Uterus (tissue), 4 donors: ENCODE measurements at places on chromosomes 2 and 18. TPM values are rescaled to one million over a fixed set of nuclear protein-coding genes. Genes with fewer than 3 reads are reported as not detected.

- no peaks in the 10 kb centered on the region for H3K27me3 ChIP-seq
- H3K36me3 ChIP-seq: no peaks in the 10 kb centered on the region
- no peak for DNase-seq
- no peak overlapping the region for H3K4me3 ChIP-seq
Measured at GRCh38 chr2:6111781-6112261, 419.6 kb downstream of the SOX11 start.

DNA sequence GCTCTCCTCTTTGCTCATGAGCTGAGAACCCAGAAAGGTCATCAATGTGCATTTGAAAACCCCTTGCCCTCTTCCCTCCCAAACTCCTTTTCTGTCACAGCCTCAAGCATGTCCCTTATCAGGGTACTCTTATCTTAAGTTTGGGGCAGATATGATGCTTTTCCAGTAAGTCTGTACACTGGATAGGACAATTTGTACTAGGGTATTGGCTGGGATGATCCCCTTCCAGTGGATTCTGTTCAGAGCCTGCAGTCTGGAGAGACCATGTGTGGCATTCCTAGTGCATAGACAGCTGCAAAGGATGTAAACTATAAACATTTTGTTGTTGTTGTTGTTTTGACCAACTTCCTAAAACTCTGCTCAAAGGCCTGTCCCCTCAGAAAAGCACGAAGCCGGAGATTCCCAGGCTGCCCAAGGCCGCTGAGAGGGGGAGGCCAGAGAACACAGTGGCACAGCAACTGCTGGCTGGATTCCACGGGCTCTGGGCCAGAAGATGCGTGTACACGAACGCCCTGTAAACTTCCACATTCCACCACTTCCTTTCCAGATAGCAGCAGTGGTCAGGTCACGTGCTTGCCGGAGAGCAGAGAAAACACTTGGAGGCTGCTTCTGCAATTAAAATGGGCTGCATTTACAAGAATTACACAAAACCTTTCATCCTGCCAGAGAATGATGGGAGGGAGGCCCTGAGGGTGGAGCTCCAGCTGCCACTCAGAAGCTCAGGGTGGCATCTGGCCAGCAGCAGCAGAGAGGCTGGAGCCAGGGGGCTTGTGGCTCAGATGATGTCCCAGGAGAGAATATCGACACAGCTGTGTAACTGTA is 42.1 kb downstream of the BMP10 start:
- no peaks in the 10 kb centered on the region for H3K4me1 ChIP-seq
- H3K27ac ChIP-seq: peak overlapping the region; percentile 88
- no peaks in the 10 kb centered on the region for H3K27me3 ChIP-seq
- H3K36me3 ChIP-seq: no peaks in the 10 kb centered on the region
- H3K4me3 ChIP-seq: no peak overlapping the region

DNA sequence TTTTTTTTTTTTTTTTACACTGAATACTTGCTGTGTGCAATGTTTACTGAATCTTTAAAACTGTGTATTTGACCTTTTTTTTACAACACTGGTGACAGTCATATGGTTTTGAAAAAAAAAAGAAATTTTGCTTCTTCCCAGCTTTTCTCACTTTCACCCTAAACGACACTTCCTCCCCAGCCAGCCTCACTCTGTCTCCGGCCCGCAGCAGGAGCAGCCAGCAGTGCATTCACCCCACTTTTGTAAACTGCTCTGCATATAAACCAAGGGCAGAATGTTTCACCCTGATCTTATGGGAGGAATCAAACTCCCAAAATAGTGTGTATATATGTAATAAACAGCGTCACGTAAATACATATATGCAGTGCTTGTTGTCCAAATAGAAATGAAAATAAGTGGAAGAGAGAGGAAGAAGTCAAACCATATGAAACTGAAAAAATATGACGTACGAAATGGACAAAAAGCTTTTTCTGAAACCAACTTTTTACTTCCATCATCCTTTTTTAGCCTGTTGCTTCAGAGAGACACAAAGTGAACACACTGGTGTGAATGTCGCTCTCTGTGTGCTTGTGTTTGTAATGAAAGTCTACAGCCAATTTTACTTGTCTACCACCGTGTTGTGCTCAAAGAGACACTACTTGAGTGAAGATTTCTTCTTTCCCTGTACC is 54.2 kb downstream of the ZCCHC2 start:
- H3K4me3 ChIP-seq: no peak overlapping the region
- no peak for DNase-seq
- H3K27ac ChIP-seq: no peak overlapping the region
- H3K36me3 ChIP-seq: no peaks in the 10 kb centered on the region

GRCh38 chr2:167759531-167759930 is 487.9 kb downstream of the STK39 start:
- no peak for DNase-seq
- H3K4me1 ChIP-seq: no peaks in the 10 kb centered on the region
- H3K27me3 ChIP-seq: no peaks in the 10 kb centered on the region
- H3K4me3 ChIP-seq: no peak overlapping the region
- H3K27ac ChIP-seq: no peak overlapping the region

- no peak overlapping the region for H3K4me3 ChIP-seq
- H3K4me1 ChIP-seq: no peaks in the 10 kb centered on the region
- H3K36me3 ChIP-seq: no peaks in the 10 kb centered on the region
- H3K27ac ChIP-seq: no peak overlapping the region
- DNase-seq: no peak
Measured at GRCh38 chr2:219017201-219017931, 23.9 kb downstream of the CFAP65 start.

DNA sequence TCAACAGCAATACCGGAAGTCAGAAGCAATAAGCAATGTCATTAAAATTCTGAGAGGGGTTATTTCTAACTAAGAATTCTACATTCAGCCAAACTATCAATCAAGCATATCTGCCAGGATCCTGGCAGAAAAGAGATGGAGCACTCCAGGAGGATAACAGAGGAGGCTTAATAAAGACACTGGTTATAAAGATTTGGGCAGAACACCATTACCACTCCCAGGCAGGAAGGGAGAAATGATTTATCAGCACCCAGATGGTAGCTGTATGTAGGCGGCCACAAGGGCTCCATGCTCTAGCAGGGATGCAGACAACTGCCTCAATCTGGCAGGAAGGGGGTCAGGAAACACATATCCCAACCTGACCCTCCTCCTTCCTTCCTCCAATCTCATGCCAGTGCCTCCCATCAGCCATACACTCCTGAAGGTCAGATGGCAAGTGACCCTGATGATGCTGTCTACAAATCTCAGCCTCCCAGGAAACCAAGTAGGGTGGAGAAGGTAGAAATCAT is 20.5 kb upstream of the TNFAIP6 start:
- no peak overlapping the region for H3K4me3 ChIP-seq
- H3K27ac ChIP-seq: no peak overlapping the region
- no peaks in the 10 kb centered on the region for H3K4me1 ChIP-seq
- no peak for DNase-seq

Gene UGT1A1
- not detected for total RNA-seq

Gene ANKRD30B
- total RNA-seq: not detected

Gene NEB
- total RNA-seq: 0.26 TPM
